ENCODE measurements at places on chromosomes 7 and 10.
A peak's percentile ranks its signal among the peaks of the same experiment; 100 is the strongest.

DNA sequence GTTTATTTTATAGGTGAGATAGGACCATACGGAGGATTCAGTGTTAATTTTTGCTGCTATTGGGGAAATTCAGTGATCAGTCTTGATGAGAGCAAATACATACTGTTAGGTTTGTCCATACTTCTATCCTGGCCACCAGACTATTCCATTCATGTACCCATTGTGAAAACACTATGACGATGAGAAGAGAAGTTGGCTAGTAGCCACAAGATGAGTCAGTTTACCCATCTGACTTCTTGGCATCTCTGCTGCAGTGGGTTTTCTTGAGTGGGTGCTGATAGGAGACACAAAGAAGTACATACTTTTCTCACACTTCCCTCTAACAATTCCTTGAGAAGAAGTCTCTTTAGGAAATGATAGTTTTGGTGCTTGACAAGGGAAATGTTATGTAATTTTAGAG lies 133.1 kb downstream of the TFPI2 start:
- DNase-seq = no peak

DNA sequence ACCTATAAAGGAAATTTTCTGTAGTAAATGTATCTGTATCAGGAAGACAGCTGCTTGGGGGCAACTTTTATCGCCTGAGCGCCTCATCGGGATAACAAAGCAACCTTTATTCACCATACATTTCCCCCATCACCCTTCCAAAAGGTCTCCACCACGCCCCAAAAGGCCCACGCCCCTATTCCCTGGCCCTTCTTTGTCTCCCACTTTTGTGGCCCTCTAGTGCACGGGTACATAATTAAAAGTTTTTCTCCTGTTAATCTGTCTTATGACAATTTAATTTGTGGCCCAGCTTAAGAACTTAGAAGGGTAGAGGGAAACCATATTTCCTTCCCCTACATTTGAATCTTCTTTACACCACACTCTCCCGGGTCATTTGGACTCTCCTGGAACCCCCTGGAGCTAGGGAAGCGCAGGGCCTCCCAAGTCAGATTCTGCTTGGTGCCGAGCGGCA lies 625 bp downstream of the RP9 start:
- DNase-seq = no peak

DNA sequence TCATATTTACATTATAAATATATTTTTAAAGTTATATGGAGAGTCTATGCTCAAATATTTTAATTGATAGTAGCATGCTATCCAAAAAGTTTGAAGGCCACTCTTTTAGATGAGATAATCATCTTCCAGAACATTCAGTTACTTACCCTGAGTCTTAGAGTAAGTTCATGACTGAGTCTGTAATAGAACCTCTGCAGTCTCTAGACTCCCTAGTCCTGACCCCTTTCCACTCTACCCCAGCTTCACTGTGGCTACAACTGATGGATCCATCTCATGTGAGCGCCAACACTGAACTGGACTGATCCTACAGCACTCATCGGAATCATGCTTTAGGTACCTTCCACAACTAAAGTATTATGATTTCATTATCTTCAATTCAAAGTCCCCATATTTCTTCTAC lies 10.1 kb downstream of the HACD1 start:
- DNase-seq = no peak

DNA sequence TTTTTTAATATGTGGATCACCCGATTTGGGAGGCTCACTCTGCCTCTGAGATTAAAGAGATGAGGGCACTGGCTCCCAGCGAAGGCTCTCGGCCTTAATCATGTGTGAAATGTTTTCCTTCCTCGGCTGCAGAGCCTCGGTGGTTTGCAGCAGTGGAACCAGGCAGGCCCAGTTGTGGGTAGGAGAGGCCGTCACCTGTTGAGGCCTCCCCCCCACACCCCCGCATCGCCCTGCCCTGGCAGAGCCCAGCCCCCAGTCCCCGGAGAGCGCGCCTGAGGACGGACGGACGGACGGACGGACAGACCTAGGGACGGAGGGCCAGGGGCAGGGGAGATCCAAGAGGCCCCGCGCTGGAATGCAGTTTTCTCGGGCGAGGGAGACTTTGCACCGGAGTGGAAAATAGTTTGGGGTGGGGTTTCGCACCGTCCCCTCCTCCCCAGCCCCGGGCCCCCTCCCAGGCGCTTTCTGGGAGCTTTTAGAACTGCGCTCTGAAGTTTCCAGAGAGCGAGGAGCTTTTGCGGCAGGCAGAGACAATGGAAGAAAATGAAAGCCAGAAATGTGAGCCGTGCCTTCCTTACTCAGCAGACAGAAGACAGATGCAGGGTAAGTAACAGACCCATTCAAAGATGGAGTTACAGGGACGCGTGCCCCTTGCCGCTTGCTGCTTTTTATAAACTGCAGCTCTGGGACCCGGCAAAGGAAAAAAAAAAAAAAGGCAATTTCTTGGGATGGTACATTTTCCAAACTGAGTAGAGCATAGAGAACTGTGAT lies at the start of gene KIAA1217:
Gene KIAA1217 (plus strand): TSS at position 478 of the 771 bp plus-strand sequence. CDS start 56 bp downstream, at position 534.
- peak; percentile 32 for DNase-seq

DNA sequence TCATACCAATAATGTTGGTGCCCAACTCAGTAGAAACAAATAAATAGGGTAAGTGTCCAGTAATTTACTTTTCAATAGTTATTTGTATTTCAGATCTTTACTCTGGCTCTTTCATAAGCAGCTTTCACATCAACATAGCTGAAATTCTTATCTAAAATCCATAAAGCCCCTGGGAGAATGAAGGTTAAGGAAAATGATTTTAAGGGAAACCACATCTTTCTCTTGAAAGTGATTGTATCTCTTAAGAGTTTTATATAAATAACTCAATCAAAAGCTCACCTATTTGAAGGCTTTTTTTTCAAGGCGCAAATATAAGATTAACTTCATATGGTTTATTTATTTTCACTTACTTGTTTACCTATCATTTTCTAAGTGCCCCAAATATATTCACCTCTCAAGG lies 324.4 kb downstream of the HGF start:
- no peak for DNase-seq

DNA sequence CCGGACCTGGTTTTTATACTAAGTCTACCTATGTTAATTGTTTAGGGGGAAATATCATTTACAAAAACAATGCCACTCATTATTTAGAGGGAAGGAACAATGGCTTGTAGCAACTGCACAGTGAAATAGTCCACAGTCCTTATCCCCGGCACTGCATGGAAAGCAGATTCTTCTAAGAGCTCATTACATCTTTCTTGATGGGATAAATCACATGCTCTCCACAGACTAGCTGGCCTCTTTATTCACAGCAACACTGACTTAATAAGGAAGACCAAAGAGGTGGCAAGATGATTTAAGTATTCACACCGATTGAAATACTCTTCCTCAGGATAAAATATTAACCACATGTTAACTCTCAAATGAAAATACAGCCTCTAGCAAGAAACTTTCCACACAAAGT lies 349.4 kb downstream of the PARD3 start:
- DNase-seq = no peak

- peak; percentile 6 for DNase-seq
Observed at GRCh38 chr7:39709768-39710311, 86.5 kb downstream of the RALA start.

GRCh38 chr7:152313831-152314604 lies 121.8 kb downstream of the KMT2C start:
- DNase-seq = peak; percentile 12

DNA sequence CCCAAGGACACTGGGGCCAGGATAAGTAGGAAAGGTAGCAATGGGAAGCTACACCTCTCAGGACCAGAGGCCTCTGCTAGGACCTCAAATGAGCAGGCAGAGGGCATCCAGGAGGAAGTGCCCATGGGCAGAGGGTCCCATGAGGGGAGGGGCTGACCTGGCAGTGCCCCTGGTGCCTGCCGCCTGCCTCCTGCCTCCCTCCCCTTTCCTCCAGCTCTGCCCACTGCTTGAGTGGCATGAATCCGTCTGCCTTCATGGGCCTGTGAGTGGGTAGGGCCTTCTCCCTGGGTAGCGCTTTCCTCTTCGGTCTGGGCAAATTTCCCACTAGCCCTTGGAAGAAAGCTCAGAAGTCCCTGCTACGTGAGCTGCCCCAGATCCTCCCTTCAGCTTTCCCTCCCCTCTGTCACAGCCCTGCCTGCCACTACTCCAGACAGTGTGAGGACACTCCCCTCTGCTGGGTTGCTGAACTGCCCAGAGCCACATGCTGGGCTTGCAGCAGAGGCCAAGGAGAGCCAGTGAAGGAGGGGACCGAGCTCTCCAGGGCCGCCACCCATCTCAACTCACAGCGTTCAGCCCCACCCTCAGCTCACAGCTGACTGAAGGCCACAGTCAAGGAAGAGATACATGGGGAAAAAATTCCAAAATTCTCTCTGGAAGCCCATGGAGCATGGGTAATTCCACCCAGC lies 141.4 kb downstream of the ARHGAP22 start:
- peak; percentile 8 for DNase-seq

GRCh38 chr7:18698258-18698734 lies 202.7 kb downstream of the HDAC9 start:
- no peak for DNase-seq

DNA sequence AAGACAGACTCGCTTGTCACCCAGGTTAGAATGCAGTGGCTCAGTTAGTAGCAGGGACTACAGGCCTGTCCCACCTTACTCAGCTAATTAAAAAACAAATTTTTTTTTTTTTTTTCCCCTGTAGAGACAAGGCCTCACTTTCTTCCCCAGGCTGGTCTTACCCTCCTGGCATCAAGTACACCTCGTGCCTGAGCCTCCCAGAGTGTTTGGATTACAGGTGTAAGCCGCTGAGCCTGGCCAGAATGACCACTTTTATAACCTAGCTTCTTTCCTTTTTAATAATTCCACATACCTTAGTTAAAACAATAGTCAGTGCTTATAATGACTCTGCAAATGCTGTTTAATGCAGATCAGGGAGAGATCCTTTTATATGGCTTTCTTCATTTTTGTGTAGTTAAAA lies 31.3 kb downstream of the RSBN1L start:
- no peak for DNase-seq
